ENCODE measurements at places on chromosomes 1 and 21.

- DNase-seq: no peak
Measured at GRCh38 chr1:179094818-179095217, 12.9 kb downstream of the TOR3A start.

GRCh38 chr1:47444562-47445465 is 7.0 kb downstream of the FOXD2 start:
- peak; percentile 55 for DNase-seq

GRCh38 chr1:20153000-20153418 is 13.9 kb downstream of the PLA2G2F start:
- no peak for DNase-seq

GRCh38 chr1:234918181-234918841 is 210.3 kb downstream of the TOMM20 start:
- DNase-seq: no peak

- DNase-seq: peak; percentile 83
Measured at GRCh38 chr1:54791880-54792522, 9.1 kb downstream of the TTC22 start.

DNA sequence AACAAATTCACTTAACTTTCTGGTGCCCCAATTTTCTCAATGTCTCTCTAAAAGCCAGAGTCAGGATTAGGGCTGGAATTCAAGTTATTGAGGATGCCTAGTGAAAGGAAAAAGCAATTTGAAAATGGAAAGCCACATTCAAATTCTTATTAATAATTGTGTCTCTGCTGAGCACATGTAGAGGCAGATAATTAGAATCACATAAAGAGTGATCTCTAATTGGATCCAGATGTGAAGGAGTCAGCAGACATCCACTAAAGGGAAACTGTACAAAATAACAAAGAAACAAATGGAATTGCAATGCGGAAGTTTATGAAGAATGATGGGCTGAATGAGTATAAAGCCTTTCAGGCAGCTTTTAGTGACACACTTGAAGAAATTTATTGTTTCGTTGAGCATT is 482.6 kb downstream of the TTLL7 start:
- DNase-seq: no peak

- no peak for DNase-seq
Measured at GRCh38 chr1:85001742-85002141, 4.8 kb upstream of the MCOLN2 start.

DNA sequence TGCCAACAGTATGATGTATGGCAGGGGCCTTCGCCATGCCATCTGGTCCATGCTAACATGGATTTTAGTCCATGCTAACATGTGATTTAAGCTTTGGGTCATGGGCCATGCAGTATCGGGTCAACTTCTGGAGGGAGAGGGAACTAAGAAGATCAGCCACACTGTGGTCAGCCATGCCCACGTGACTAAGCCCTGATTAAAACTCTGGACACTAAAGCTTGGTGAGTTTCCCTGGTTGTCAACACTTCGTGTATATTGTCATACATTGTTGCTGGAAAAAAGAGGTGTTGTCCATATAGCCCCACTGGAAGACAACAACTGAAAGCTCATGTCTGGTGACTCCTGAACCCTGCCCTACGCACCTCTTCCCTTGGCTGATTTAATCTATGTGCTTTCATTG is 90.5 kb downstream of the SUSD4 start:
- DNase-seq: no peak

GRCh38 chr1:27713869-27714513 is 11.8 kb upstream of the FAM76A start:
- DNase-seq: no peak

DNA sequence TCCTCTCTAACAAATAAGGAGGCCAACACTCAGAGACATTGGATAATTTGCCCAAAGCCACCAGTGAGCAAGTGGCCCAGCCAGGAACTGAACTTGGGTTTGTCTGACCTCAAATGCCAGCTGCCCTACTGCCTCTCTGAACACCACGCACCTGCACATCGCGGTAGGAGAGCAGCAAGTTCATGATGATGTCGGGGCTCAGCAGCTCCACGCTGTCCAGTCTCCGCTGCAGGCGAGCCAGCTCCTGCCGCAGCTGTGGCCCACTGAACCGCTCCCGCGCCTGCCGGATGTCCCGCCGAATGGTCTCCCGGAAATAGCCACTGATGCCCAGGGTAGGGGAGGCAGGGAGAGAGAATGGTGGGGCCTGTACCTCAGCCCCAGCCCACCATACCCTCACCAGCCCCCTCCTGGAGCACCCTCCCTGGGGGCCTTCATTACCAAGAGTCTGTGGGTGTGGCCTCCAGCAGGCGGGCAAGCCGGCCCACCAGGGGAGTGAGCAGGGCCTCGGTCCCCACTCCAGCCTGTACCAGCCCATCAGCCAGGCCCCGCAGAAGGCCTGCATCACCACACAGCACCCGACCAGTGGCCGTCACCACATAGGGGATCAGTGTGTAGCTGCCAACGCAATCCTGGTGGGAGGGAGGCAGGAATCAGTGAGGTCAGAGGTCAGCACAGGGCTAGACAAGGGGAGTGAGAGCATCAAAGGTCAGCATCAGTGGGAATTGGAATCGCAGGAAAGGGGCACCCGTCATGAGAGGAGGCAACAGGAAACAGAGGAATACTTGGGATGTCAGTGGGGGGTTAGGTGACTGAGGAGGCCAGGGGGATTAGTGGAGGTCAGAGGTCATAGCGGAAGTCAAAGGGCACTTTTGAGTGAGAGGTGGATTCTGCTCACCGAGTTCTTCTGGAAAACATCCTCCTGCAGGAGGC is 2.7 kb downstream of the MAP3K6 start:
- no peak for DNase-seq

DNA sequence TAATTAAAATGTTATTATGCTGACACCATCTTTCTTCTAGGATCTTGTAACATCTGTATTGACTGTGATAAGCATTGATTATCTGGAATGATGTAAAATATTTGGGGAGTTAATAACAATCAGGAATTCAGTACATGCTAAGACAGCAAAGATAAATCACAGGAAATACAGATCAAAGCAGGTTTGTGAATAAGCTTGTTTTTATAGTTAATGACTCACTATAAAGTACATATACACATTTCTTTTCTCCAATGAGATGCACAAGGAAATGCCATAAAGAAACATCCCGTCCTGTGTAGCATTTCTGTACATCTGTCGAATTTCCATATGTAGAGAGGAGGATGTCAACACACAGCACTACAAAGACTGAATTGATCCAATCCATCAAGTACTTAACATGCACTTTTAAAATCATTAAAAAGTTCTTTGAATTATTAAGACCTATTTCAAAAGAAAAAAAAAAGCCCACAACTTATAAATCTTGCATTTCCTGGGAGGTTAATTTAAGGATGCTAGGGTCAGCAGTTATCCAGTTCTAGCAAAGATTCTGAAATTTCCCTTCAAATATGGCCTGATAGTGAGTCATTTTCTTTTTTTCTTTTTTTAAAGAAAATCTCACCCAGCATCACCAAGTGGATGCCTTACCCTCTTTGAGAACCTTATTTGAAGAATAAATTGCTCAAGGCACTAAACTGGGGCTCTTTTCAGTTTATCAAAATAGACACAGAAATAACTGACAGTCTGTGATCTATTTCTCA is 243.2 kb upstream of the NR5A2 start:
- DNase-seq: no peak

- no peak for DNase-seq
Measured at GRCh38 chr1:7721940-7722669, 49.0 kb upstream of the VAMP3 start.

- DNase-seq: no peak
Measured at GRCh38 chr1:86858524-86859261, 55.2 kb downstream of the SELENOF start.

DNA sequence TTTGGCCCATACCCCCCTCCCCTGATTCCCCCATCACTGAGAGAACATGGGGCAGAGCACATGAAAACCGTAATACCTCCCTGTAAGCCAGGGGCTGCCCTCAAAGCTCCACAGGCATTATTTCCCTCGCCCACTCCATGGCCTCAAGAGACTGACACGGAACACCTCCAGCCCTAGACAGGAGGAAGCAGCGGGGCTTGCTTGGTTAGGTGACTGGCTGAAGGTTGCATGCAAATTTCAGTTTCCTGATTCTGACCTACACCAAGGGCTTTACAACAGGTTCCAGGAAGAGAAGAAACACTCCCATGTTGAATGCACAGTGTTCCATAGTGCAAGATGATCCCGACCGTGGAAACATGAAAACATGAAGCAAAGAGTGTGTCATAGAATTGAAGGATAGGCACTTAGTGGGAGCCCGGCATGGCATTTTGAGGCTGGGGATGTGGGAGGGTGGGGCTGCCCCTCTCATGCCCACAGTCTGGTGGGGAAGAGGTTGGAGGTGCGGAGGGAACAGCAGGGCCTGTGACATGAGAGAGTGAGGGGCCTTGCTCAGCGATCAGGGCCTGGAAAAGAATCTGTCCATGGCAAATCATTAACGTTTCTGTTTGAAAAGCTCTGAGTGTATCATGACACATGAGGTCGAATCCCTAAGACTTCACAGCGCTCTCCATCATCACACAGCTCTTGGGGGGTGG is 33.5 kb downstream of the GPR137B start:
- DNase-seq: no peak

DNA sequence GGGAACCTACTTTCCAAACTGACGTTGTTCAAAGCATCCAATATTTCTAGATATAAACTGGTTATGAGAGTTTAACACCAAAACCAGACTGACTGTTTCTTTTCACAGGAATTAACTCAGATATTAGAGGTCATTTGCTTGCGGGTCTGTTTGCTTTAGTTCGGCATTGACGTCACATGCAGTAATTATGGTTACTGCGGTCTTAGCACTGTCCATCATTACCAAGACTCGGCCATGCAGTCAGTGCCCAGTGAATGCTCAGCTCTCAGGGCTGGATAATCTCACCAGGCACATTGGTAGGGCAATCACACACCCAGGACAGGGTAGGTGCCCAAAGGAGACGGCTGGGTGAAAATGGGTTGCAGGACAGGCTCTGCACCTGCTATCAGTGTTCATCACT is 9.9 kb upstream of the F3 start:
- DNase-seq: no peak

- DNase-seq: no peak
Measured at GRCh38 chr1:165773324-165773965, 4.8 kb upstream of the TMCO1 start.

- no peak for DNase-seq
Measured at GRCh38 chr1:41742219-41742618, 176.5 kb downstream of the HIVEP3 start.

- DNase-seq: no peak
Measured at GRCh38 chr21:36695671-36696389, 3.1 kb upstream of the SIM2 start.

DNA sequence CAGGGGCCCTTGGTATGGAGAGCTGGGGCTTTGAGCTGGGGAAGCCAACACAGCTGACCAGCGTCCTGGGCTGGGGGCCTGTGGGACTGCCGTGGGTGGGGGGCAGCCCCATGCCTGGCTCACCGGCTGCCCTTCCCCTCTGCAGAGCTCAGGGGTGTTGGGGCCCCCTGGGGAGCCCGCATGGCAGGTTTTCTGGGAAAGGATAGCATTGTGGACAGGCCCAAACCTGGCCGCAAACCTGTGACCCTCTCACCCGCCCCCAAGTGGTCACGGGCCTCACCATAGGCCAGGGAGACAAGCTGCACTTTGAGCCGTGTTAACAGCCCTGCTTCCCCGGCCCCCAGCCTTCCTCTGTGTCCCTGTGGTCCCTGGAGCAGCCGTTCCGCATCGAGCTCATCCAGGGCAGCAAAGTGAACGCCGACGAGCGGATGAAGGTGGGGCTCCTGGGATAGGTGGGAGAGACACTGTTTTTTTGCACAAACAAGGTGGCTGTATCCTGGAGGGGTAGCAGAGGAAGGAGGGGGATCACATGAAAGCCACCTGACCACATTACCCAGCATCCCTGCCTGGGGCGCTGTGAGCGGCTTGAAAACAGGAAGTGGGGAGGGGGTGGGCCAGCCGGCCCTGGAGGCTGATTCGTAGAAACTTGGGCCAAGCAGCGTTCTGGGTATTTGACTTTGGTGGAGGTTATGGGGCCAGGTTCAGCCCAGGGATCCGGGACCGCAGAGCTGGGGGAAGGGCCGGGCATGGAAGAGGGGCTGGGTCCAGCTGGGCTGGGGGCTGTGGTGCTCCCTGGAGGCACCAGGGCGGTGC is 65.9 kb downstream of the PIK3CD start:
- DNase-seq: peak; percentile 90

GRCh38 chr21:43775795-43776430 is at the start of gene CSTB:
Gene CSTB (minus strand): TSS chr21:43776308. CDS start chr21:43776269, 39 bp downstream.
- peak; percentile 93 for DNase-seq

DNA sequence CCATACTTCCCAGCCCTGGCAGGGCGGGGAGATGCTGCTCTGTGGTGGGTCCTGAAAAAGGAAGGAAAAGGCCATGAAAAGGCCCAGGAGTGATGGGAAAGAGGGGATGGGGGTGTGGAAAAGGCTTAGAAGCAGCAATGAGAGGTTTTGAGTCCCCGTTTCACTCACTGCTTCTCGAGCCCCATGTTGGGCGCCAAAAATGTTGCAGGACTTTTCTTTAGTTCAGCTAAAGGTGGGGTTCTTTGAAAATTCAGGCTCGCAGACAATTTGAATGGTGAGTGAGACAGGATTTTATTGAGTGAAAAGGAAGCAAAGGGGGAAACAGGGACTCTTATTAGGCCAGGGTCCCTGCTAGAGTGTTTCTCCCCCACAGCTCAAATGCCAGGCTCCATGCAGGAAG is 93.1 kb downstream of the MRPS6 start:
- peak; percentile 34 for DNase-seq

- no peak for DNase-seq
Measured at GRCh38 chr1:85575363-85575995, 5.1 kb upstream of the CCN1 start.

DNA sequence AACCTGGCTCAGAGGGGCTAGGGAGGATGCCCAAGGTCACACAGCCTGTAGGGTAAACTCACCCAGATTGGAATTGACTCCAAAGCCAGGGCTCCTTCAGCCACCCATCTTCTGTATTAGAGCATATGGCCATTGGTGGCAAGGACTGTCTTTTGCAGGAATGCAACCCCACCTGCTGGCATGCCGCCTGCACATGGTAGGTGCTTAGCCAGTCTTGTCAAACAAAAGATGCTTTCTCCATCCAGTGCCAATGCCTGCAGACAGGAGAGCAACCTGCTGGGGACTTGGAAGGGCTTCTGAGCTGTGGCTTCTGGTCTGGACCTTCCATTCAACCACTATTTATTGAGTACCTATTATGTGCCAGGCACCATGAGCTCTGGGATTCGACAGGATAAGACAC is 95.3 kb upstream of the TMEM51 start:
- DNase-seq: no peak

- DNase-seq: no peak
Measured at GRCh38 chr1:65174585-65174984, 26.6 kb downstream of the AK4 start.

DNA sequence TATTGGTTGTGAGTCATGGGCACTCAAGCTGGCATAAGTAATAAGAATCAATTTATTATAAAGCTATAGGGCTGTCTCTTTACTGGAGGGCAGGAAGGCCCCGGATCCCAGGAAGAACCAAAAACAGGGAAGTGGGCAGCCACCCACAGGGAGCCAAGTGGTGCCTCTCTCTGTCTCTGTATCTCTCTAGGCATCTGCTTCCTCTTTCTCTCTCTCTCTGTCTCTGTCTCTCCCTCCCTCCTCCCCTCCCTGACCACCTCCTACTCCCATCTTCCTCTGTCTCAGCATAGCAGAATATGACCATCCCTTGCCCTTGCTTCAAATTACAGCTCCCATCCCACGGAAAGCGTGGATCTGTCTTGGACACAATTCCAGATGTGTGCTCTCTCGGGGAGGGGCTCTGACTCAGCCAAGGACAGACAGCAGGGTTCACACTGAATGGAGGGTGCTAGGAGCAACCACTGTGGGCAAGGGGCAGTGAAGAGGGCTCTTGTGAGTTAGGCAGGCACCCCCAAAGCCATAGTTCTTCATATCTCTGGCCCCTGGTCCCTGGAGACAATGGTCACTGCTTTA is 80.4 kb upstream of the LPGAT1 start:
- DNase-seq: no peak
